ENCODE measurements at places on chromosomes 4 and X.

- DNase-seq, result no peak
Measured at GRCh38 chr4:1765409-1766072, 27.6 kb upstream of the FGFR3 start.

- DNase-seq, result no peak
Measured at GRCh38 chrX:45735571-45735970, 534.9 kb upstream of the DIPK2B start.

DNA sequence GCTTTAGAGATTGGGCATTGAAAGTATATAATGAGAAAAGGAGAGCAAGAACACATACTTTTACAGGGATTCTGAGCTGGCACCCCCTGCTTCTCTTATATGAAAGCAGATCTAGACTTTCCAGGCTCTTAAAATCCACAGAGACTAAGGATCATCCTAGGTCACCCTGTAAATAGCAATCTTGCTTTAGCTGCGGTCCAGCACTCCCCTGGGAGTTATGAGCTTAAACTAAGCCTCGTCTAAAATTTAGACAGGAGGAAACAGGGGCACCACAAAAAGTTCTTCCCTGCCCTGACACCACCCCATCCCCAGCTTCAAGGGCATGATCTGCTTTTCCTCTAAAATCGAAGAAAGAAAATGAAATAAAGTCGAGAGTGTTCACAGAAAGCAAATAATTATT is 143.3 kb upstream of the KCNIP4 start:
- no peak for DNase-seq

DNA sequence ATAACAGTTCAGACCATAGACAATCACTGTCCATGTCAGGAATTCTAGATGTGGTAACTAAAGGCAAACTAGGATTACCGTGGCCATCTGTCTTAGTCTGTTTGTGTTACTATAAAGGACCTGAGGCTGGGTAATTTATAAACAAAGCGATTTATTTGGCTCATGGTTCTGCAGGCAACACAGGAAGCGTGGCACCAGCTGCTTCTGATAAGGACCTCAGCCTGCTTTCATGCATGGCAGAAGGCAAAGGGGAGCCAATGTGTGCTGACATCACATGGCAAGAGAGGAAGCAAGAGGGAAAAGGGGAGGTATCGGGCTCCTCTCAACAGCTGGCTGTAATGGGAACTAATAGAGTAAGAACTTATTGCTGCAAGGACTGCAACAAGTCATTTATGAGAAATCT is 376.7 kb downstream of the GPM6A start:
- no peak for DNase-seq

GRCh38 chr4:80201252-80202151 is 4.2 kb downstream of the PRDM8 start:
- peak; percentile 74 for DNase-seq

- DNase-seq, result no peak
Measured at GRCh38 chr4:147879676-147880075, 147.8 kb downstream of the ARHGAP10 start.

- DNase-seq, result no peak
Measured at GRCh38 chr4:98680806-98681205, 22.4 kb upstream of the TSPAN5 start.

DNA sequence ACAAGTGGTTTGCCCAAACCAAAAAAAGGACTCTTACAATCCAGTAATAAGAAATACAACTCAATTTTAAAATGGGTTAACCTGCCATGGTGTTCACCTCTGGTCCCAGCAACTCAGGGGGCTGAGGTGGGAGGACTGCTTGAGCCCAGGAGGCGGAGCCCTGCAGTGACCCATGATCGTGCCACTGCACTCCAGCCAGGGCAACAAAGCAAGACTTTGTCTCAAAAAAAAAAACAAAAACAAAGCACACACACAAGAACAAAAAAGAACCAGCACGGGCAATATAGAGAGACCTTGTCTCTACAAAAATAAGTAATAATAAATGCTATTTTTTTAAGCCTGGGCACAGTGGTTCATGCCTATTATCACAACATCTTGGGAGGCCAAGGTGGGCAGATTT is 28.7 kb downstream of the ARAP2 start:
- DNase-seq, result no peak
